ENCODE measurements at places on chromosomes 13 and 19.

GRCh38 chr13:76754414-76754813 lies 131.8 kb downstream of the KCTD12 start:
- no peak for DNase-seq

GRCh38 chr19:3723883-3724282 lies 15.7 kb downstream of the TJP3 start:
- DNase-seq: peak; percentile 34

DNA sequence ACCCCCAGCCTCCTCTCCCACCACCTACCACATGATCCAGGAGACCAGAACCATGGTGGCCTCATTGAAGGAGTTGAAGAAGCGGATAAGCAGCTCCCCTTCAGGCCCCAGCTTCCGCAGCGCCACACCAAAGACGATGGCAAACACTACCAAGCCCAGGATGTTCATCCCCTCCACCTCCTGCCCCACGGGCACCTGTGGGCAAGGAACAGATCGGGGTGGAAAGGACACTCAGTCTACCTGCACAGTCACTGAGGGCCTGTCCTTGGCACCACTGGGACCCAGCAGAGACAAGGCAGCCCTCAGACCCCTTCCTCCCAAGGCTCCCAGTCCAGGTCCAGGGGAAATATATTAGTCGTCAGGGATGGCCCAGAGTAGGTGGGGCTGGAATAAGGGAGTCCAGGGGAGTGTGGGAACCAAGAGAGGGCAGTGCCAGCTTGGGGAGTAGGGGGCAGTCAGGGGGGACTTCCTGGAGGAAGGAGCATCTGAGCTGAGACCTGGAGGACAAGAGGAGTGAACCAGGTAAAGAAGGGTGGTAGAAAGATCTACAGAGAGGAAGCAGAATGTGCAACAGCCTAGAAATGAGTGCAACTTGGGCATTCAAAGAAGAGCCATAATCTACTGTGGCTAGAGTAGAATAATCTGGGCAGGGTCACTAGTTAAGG lies 5.9 kb downstream of the SLC1A5 start:
- DNase-seq: no peak

DNA sequence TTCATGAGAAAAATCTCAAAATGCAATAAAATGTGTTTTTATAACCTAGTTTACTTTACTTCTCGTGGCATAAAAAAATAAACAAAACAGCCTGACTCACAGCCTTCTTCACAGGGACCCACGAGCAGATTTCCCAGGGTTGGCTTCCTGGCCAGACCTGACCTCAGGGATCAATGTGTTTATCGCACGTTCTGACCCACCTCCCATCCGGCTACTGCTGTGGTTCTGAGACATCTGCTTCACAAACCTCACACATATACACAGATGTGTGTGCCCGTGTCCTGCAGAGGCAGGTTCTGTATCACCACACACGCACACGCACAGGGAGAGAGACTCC lies 118.3 kb downstream of the COL4A2 start:
- DNase-seq: no peak

- DNase-seq: no peak
Observed at GRCh38 chr13:21055016-21055415, 6.4 kb downstream of the LATS2 start.

DNA sequence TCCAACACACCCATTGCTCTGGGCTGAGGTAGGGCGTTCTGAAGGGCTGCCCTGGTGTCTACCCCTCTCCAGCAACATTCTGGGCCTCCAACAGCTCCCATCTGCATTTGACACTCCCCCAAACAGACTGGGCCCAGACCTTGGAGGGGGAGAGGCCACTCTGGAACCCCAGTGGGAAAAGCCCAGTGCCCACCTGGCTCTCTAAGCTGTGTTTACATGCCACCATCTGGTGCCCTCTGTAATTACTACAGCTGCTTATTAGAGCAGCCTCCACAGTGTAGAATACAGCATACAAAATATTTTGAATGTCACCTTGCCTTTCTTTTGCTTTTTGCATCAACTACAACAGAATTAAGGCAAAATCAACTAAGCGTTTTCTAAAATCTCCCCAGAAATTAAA lies 35.8 kb upstream of the TM9SF2 start:
- DNase-seq: peak; percentile 63

DNA sequence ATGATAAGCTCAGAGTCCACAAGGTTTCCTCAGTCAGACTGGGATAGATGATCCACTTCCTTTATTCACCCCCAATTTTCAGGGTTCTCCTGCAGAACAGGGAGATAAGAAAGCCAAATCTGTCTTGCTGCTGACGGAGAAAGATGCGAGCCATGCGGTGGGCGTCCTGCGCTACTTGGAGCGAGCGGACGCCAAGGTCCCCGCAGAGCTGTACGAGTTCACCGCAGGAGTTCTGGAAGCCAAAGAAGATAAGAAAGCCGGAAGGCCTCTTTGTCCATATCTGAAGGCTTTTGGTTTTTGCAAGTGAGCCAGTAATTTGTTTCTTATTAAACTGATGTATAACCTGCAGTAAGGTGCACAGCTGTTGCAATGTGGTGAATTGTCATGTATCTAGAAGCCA lies 66.7 kb downstream of the SLC7A9 start:
- DNase-seq: no peak

DNA sequence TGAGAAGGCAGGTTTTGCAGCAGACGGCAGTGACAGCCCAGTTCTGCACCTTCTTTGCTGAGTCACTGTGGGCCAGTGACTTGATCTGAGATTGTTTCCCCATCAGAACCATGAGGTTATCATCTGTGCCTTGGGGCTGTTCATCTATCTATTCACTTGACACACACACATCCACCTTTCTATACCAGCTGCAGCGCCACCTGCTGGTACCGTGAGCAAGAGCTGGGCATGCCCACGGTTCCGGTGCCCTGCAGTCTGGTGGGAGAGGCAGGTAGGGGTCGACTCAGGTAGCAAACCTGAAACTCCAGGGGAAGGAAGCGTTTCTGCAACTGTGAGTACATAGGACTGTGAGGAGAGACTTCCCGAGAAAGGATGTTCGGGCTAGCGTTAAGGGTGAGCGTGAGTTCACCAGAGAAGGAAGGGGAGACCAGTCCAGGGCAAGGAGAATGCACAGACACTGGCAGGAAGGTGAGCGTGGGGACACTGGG lies 7.5 kb upstream of the LIN7B start:
- peak; percentile 40 for DNase-seq

Data from NCI-H146 (cell line).